Skeletal muscle cell (primary cell): ENCODE measurements at places on chromosomes 1 and 21.
A peak's percentile ranks its signal among the peaks of the same experiment; 100 is the strongest.

DNA sequence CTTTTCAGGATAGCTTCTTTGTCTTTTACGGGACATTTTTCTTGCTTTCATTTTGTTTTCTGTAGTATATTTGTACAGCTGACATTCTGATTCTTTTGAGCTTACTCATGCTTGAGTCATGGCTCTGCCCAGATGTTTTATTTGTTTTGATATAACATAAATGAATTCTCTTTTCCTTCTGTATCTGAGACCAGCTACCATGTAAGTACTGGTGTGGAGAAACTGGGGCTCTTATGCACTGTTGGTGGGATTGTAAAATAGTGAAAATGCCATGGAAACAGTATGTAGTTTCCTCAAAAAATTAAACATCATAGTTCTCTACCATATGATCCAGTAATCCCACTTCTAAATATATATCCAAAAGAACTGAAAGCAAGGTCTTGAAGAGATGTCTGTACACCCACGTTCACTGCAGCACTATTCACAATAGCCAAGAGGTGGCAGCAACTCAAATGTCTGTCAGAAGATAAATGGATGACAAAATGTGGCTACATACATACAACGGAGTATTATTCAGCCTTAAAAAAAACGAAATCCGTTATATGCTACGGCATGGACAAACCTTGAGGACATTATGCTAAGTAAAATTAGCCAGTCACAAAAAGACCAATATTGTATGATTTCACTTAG lies 61.4 kb downstream of the EIF2B3 start:
- peak; percentile 56 for DNase-seq

DNA sequence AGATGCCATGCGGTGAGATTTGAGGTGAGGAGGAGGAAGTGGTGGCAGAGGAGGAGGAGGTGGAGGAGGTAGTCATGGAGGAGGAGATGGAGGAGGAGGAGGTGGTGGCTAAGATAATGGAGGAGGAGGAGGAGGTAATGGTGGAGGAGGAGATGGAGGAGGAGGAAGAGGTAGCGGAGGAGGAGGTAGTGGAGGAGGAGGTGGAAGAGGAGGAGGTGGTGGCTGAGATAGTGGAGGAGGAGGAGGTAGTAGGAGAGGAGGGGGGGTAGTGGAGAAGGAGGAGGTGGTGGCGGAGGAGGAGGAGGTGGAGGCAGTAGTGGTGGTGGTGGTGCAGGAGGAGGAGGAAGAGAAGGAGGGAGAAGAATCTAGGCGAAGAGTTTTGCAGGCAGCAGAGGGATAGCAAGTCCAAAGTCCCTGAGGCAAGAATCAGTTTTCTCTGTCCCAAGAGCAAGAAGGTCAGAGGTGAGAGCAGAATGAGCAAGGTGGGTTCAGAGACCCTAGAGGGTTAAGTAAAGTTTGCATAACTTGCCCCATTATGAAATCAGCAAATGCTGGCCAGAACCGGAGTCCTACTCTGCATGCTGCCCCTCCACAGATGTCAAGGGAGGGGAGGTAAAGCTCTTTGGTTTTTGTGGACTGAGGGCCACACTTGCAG lies 38.9 kb upstream of the GNPAT start:
- DNase-seq, result no peak

DNA sequence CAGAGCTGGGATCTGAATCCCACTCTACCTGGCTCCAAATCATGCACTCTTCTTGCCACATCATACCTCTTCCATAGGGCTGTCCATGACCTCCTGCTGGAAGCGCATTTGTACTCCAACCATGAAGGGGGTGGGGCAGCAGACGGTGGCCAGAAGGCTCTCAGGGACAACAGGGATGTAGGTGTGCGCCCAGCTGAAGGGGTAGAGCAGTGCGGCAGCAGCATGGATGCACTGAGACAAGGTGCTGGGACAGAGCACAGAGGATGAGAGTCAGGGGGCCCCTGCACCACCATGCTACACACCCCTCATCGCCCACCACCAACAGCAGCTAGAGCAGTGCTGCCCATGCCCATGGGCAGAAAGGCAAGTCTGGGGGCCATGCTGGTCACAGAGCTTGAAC lies 8.4 kb downstream of the DENND2D start:
- DNase-seq, result no peak

GRCh38 chr1:198754670-198755069 lies 115.8 kb downstream of the PTPRC start:
- no peak for DNase-seq

DNA sequence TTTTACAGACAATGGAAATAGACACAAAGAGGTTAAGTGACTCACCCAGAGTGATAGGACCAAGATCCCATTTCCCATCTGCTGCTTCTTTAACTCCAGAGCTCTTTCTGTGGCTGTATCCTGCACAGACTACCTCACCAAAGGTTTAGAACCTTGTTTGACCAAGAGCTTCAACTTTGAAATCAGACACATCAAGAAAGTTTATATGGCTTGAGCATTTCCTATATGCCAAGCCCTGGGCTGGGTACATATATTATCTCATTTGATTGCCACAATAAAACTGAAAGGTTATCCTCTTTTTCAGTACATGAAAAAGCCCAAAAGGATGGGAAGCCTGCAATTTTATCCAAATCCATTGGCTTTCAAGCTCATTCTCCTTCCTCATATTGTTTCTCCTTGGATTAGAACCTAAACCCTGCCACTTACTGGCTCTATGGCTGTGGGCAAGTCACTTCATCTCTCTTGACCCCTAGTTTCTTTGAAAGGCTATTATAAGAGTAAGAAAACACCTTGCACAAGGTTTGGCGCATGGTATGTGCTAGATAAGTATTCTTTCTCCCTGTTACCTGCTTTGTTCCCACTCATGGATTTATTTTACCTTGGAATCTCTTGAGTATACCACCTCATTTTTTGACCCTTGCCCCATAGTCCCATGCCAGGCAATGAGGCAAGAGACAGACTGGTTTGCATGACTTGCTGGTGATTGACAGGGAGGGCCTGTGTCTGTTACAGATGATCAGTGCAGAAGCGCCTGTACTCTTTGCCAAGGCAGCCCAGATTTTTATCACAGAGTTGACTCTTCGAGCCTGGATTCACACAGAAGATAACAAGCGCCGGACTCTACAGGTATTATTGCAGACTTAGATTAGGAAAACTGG lies 34.5 kb upstream of the KCNQ4 start:
- DNase-seq, result no peak

DNA sequence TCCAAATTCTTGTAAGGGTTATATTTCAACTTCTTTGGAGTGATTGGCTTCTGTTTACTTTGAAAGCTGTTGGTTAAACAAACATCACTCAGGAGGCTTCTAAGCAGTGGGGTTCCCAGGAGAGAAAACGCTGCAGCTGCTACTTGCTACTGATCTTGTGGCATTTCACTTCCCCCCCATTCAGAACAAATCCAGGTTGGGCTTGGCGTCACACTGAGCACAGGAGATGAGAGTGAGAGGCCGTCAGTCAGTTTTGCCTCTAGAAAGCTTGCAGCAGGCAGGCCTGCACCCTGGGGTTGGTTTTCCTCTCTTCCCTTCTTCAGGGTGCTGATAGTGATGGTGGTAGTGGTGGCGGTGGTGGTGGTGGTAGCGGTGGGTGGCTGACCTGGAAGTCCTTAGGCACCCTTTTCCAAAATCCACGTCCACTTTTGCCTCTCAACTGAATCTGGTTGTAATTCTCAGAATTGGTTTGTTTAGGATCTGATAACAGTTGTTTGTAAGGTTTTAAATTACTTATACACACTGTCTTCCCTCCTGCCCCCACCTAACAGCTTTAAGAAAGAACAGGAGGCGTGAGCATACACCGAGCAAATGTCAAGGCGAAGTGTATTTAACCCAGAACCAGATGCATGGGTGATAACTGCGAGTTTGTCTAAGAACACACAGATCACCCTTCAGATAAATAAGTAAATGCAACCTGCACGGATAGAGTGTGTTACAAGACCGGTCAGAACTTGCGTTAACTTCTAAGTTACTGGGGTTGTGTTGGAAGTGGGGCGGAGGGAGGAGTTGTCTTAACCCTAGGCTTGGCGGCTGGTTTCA lies 3.2 kb upstream of the PROX1 start:
- no peak for DNase-seq

GRCh38 chr1:214228976-214229375 lies 52.0 kb upstream of the SMYD2 start:
- no peak for DNase-seq

DNA sequence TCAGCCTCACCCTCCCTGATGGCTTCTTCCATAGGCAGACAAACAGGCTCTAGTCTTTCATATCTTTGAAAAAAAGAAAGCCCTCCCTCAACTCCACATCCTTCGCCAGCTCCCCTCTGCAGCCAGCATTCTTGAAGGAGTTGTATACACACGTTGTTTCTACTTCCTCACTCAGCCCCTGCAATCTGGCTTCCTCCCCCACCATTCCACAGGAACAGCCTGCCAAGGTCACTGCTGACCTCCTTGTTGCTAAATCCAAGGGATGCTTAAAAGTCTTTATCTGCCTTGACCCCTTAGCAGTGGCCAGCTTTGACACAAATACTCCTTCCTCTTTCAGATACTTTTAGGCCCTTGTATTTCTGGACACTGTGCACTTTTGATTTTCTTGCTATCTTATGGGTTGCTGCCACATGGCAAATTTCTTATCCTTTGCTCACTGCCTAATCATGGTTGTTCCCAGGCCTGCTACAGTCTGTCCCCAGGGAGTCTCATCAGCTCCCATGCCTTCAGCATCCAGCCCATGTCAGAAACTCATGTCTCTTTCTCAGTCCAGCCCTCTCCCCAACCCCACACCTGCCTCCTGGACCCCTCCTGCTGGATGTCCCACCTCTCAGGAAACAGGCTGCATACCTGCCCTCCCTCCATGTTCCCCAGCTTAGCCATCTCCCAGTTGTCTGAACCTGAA lies 8.3 kb downstream of the FAM229A start:
- peak; percentile 39 for DNase-seq

DNA sequence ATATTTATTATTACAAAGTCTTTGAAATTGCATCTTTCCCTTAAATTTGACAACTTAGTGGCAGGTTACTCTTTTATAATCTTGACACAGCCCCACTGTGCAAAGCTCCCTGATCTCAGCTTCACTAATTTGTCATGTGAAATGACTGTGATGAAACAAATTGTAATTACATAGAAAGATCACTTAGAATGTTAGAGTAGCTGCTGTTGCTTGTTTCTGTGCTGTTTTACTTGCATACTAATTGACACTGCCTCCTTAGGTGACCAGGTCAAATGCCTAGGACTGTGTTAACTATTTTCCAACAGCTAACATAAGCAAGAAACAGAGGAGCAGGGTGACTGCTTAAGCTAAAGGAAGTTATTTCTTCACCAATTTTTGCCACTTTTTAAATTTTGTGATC lies 211.3 kb downstream of the ZNF326 start:
- DNase-seq, result no peak

DNA sequence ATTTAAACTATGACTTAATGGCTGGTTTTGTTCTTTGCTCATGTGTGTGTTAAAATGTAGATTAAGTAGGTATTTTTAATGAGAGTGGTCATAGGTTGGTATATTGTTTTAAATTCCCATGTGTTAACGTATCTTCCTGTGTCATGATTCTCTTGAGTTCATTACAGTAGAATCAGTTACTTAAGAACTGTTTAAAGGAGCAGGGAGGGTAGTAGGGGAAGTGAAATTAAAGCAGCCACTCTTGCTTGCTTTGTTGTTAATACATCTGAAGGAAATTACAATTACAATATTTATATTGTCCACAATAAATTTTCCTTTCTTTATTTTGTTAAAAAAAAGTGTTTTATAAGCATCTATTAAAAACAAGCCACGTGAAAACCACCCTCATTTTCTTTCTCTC lies 119.2 kb upstream of the KIAA1614 start:
- no peak for DNase-seq

DNA sequence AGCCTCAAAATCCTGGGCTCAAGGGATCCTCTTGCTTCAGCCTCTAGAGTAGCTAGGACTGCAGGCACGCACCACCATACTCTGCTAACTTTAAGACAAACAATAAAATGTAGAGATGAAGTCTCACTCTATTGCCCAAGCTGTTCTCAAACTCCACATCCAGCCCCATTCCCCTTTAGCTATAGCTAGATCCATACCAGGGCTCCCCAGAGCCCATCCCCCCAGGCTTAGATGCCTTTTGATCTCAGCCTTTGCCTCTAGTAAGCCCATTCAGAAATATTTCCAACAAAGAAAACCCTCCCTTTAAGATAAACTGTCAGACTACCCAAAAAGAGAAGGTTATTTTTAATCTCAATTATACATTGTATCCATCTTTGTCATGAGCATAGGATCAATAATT lies 325.4 kb downstream of the CHRM3 start:
- no peak for DNase-seq

- no peak for DNase-seq
Observed at GRCh38 chr1:215748431-215748830, 181.3 kb downstream of the KCTD3 start.

DNA sequence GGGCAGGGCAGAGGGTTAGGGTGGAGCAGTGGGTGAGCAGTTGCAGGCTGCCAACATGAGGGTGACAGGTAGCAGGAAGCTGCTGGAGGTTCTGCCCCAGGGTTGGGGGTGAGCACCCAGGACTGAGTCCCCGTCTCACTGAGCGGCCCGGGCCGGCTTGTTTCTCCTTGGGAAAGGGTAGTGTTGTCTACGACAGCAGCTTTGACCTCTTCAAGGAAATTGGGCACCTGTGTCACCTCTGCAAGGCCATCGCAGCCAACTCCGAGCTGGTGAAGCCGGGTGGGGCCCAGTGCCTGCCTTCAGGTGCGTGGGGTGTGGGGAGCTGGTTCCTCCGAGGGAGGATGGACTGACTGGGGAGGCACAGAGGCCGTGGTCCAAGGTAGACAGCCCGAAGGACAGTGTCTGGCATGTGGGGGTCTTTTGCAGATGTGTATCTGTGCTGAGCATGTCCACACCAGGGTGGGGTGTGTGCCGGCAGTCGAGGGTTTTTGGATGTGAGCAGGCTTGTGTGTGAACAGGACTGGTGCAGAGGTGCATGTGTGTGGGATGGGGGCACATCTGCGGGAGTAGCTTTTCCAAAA lies 51.9 kb downstream of the DISP3 start:
- no peak for DNase-seq

GRCh38 chr1:169207797-169208520 lies 101.5 kb downstream of the ATP1B1 start:
- no peak for DNase-seq
